ENCODE measurements at places on chromosomes 12 and 14.

DNA sequence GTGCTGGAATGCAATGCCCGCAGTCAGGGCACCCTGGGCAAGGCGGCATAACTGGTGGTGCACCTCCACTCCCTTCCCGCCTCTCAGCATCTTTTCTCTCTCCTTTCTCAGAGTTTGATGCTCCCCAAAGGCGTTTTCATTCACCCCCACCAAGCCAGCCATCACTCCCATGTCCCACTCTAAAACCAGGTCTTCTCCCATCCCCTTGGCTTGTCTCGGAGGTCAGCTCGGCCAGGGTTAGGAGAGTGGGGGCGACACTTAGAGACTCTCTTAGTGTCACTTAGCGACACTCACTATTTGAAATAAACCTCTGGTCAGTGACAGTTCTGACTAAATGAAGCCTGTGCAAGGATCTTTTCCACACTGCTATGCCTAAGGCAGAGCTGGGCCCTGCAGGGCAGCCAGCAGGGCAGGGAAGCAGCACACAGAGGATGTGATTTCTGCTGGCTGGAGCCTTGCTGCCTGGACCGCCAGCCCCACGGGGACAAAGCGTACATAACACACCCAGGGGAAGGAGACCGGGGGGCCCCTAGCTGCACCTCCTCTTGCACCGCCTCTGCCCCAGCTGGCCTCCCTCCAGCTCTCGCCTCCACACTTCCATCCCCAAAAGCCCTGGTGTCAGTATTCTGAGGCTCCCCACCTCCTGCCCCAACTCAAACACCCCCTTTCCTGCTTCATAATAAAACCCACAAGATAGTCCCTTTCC is 64.5 kb downstream of the VWF start:
- no peak for DNase-seq

DNA sequence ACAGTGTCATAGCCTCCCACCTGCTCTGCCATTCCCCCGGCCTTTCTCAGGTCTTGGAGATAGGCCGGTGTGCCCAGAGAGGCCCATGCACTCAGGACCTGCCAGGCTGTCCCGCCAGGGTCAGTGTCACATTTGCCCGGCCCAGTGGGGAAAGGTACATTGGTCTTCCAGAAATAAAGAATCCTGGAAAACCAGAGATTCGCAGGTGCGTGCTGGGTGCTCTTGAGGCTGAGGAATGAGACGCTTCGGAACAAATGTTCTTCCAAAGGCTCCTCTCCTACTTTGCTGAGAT is 205.8 kb upstream of the RTL1 start:
- no peak for DNase-seq

DNA sequence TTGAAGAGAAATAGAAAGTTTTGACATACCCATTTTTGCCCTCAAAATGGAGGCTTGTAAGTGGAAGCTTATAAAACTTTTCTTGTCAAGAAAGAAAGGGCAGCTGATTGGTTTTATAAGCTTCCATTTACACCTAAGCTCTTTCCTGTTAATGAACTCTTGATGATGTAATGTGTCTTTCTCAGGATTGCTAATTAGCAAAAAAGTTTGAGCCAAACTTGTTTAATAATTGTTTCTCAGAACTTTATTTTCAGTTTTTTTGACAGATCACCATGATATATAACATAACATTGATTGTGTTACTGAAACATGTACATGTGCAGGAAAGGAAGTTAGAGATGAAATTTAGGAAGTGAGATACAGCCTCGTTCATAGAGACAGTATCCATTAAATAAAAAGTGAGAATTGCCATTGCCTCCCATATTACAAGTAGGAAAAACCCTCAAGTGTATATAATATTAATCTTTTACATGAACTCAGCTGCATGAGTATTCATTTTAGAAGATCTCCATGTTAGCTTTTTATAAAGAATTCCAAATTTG is 26.8 kb downstream of the RIC8B start:
- DNase-seq = no peak

- DNase-seq = no peak
These were observed 890 bp upstream of the BCL7A start for GRCh38 chr12:122020795-122021192.

DNA sequence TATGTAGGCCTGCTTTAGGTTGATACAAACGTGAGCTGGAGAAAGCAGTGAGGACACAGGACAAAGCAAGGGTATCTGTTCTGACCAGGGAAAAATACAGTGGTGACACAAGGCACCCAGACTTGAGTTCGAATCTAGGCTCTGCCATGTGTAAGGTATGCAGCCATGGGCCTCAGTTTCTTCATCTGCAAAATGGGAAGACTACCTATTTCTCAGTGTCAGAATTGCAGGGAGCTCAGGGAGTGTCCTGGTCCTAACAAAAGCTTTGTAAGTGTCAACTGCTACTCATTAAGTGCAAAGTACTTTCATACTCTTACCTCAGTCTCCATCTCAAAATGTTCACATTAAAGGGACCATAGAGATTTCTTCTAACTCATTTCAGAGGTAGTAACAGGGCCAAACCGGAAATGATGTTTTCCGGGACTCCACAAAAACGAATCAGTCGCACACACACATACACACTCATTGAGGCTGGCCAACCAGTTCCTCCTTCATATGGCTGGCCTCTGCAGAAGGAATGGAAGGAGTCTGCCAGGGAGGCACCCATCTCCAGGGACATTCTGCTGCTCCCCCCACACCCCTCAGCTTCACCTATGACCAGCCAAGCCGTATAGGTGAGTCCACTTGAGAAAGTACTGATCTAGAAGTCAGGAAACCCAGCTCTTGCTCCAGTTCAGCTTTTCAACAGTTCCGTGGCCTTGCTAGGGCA is 7.8 kb downstream of the CTDSP2 start:
- DNase-seq = no peak

- DNase-seq = no peak
These were observed 66.5 kb upstream of the MAX start for GRCh38 chr14:65168840-65169239.

DNA sequence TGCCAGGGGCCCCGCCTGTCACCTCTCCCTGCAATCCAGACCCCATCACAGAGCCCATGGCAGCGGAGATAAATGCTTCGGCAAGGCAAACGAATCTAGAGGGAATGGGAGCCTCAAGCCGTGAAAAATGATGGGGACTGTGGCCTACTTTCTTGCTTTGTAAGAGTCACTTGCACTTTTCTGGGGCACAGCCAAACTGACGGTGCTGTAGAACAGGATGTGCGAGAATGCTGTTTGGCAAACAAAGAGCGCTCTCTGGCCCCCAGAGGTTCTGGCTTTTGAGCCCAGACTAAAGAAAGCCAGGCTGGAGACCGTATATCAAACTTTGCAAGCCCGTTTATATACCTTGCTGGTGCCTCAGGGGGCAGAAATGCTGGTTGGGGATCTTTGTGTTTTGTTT is 108.7 kb downstream of the CACNA1C start:
- DNase-seq = peak; percentile 77

DNA sequence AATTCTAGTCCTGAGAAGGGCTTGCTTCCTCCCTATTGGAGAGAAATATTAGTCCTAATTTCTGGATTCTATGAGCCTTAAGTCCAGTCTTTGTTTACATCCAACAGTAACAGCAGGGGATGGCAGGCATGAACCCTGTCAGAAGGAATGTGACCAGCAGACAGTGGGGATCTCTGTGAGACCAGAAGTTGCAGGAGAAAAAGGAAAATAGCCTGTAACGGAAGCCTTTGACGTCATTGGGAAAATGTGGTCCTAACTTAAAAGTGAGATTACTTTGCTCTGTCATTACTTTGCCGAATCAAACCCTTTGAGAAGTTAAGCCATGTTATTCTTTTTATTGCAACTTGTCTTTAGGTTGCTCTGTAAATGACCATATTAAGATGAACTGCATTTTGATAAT is 218.2 kb upstream of the PRICKLE1 start:
- DNase-seq = no peak

DNA sequence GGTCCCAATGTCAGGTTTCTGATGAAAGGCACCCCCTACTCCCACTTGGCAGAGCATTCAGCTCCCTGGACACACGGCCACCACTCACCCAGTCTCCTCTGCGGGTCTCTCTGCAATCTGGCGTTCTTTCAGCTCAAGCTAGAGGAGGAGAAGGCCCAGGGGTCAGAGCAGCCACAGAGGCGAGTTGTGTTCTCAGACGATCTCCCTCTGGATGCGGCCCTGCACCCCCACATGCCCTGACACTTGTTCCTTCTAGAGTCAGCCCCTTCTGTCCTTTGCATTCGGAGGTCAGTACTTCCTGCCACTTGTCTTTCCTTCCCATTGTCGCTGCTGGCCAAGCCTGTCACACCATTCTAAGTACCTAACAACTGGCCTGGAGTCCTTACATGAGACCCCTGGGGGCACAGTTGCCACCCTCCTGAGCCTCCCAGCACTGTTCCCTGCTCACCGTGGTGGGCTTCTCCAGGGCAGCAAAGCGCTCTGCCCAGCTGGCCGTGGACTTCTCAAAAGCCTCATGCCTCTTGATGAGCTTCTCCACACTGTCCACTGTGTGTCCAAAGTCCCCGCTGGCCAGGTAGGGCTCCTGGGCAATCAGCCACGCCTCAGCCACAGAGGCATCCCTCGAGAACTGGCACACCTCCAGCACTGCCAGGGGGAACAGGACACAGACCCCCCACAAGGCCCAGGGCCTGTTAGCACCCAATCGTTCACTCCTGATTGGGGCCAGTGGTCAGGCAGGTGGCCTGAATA is 63.2 kb downstream of the PLEKHG3 start:
- no peak for DNase-seq

GRCh38 chr12:49936925-49937324 is 13.6 kb upstream of the AQP2 start:
- no peak for DNase-seq

DNA sequence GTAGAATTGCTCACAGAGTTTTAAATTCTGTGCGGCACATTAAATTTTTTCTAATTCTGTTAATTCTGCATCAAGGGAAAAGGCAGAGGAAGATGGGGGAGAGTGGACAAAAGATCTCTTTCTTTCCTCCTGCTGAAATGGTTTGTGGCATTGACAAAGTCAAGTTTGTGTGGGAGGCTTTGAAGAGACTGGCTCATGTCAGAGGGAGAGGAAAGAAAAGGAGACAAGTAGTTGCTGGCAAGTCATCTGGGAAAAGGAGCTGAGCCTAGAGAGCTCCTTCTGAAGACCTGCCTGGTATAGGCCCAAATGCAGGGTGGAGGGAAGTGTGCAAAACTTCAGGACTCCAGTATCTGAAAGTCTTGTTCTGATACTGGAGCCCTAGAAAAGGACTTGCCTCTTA is 36.3 kb downstream of the TTLL5 start:
- DNase-seq = no peak

DNA sequence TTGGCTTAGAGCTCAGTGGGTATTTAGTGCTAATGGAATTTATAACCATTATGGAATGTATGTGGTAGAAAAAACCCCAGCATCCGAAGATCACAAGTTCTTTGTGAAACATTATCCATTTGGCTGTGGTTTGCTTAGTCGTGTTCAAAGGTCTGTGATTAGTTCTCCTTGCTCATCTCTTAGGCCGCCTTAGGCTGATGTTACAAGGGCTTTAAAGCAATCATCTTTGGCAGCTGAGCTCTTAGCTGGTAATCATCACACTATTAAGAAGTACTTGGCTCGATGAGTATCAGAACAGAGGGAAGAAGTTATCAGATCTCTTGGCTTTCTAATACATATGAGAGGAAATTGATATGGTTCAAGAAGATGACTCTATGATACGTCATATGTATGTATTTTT is 124.1 kb upstream of the E2F7 start:
- DNase-seq = no peak

DNA sequence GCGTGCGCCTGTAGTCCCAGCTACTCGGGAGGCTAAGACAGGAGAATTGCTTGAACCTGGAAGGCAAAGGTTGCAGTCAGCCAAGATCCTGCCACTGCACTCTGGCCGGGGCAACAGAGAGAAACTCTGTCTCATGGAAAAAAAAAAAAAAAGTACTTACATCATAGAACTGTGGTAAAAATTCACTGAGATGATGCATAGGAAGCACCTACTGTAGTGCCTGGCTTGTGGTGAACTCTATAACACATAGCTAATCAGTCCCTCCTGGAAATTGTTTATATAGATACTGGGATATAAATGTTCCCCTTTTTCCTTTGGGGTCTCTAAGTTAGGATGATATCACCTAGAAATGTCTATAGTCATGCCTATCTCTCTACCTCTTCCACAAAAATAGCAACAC is 89.7 kb upstream of the CPM start:
- no peak for DNase-seq

DNA sequence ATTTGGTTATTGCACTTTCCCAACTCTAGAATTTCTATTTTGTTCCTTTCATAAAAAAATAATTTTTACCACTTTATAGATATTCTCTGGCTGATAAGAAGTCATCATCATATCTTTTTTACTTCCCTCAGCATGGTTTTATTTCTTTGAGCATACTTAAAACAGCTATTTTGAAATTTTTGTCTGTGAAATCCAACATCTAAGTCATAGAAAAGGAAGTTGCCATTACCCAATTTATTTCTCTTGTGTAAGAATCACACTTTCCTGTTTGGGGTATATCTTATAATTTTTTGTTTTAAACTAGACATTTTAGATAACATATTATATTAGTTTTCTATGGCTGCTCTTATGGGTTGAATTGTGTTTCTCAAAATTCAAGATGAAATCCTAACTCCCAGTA is 400.2 kb upstream of the OR4E1 start:
- DNase-seq = no peak

GRCh38 chr12:31591380-31591901 is 505 bp upstream of the DENND5B start:
- DNase-seq = no peak

Measured in tibial nerve (tissue), 4 donors.